ENCODE measurements at places on chromosomes 6 and 20.
A peak's percentile ranks its signal among the peaks of the same experiment; 100 is the strongest.

DNA sequence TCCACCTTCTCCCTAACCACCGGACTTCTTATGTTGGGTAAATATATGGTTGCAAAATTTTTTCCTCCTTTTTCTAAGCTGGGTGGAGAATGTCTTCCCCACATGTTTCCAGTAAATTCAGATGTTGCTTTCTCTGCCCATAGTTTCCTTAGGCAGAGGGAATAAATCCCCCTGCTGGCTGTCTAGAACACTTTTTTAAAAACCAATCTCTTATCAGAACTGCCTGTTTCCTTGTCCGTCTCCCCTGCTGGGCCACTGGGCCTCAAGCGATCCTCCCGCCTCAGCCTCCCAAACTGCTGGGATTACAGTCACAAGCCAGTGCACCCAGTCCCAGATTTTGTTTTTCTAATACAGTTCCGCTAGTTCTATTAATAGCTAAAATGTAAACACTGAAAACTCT, 9.9 kb upstream of the WFDC2 start:
- DNase-seq = no peak

- DNase-seq = no peak
Observed at GRCh38 chr20:48673507-48673906, 154.3 kb downstream of the PREX1 start.

GRCh38 chr20:63973636-63974401, 4.1 kb upstream of the ZNF512B start:
- DNase-seq = peak; percentile 66

GRCh38 chr6:48423640-48424365, 312.8 kb upstream of the PTCHD4 start:
- DNase-seq = no peak

- DNase-seq = no peak
Observed at GRCh38 chr6:21965953-21966539, 330.8 kb downstream of the PRL start.

GRCh38 chr6:93105017-93105416, 314.3 kb downstream of the EPHA7 start:
- no peak for DNase-seq

DNA sequence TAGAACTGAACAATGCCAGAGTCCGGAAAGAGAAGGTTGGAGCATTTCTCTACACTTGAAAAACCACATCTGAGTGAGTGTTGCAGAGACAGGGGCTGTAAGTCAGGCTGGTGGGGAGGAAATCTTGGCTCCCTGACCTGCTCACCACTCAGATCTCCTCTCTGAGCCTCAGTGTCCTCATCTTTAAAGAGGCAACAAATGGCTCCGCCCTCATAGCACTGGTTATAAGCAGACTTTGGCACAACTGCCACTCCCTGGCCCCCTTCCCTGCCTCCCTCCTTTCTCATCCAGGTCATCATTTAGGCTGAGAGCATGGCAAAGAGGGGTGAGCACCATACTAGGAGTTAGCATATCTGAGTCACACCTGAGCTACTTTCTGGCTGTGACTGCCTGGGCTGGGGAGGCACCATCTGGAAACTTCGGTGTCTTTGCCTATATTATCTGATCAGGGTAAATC, 10.6 kb downstream of the SIRPG start:
- no peak for DNase-seq

DNA sequence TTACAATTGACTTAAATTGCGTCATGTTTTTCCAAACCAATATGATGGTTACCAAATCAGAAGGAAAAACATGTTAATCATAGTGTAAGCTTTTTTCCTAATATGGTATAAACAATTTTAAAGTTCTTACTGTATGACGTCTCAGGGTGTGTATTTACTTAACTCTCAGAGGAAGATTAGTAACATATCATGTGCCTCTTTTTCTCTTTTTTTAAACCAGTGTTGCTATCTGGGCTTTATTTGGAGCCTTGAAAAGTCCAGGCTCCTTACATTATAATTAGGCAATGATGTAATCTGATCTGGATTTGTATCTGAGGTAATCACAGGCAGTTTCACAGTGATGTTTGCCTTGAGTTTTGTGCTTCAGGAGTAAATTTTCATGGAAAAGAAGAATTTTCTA, 20.4 kb upstream of the RAB23 start:
- no peak for DNase-seq

DNA sequence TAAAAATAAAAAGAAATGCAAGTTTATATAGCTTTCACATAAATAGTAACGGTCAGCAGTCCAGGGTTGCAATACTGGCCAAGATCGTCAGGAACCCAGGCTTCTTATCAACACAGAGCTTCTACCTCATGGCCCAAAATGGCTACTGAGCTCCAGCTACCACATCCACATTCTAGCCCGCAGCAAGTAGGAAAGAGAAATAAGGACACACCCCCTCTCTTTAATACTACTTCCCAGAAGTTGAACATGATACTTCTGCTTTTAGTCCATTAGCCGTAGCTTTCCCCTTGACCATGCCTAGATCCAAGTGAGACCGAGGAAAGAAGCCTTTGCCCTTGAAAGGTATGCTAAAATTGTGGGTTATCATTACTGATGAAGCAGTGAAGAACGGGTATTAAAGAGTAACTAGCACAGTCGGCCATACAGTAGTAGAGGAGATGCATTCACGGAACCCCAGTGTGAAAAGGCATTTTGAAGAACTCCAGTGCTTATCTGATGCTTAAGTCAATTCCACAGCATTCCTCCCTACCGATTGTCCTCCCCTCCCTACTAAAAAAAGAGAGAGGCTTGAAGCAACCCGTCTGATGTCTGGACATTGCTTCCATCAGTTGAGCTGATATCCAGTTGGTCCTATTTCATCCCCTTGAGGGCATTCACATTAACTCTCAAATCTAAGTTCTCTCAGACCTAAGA, 226.9 kb upstream of the RREB1 start:
- no peak for DNase-seq

GRCh38 chr6:147507162-147508041, 1.1 kb upstream of the SAMD5 start:
- no peak for DNase-seq

GRCh38 chr20:6081236-6081635, 27.4 kb upstream of the LRRN4 start:
- no peak for DNase-seq

- no peak for DNase-seq
Observed at GRCh38 chr6:38346291-38347079, 293.2 kb downstream of the BTBD9 start.

- DNase-seq = no peak
Observed at GRCh38 chr6:108157981-108158525, 7.8 kb upstream of the NR2E1 start.

DNA sequence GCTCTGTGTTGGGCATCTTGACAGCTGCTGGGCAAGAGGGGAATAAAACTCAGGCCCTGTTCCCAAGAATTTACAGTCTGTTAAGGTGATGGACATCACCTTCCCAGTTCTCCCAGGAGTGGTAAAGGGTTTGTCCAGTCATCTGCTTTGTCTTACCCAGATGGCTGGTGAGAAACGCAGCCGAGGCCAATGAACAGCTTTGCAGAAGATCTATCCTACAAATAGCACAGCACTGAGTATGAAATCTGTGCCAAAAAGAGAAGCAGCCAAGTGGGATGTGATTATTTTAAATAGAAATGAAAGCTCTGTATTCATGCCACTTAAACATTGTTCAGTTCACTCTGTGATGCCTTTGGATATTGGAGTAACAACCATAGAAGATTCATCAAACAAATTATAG, 132.7 kb upstream of the SLC22A16 start:
- DNase-seq = no peak

DNA sequence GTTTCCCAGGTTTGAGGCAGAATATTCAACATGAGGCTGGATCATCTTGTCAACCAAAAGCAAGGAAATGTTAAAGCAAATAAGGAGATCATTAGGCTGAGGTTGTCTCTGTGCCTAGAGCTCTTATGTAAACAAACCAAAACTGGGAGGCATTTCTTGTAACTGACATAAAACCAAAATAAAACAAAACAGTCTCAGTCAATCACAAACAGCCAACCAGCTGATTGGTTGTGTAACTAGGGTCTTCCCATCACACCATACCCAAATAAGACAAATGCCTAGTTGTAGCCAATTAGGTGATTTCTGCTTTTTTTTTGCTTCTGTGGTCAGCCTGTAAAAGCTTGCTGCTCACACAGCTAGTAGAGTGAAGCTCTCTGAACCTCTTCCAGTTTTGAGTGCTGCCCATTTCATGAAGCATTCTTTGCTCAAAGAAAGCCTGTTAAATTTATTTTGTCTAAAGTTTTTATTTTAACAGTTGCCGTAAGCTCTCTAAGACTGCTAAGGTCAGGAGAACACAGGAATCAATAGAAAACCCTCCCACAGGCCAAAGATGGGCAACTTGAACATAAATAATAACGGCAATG, 8.9 kb upstream of the FITM2 start:
- DNase-seq = no peak

- DNase-seq = no peak
Observed at GRCh38 chr20:10282979-10283456, 64.4 kb downstream of the SNAP25 start.

DNA sequence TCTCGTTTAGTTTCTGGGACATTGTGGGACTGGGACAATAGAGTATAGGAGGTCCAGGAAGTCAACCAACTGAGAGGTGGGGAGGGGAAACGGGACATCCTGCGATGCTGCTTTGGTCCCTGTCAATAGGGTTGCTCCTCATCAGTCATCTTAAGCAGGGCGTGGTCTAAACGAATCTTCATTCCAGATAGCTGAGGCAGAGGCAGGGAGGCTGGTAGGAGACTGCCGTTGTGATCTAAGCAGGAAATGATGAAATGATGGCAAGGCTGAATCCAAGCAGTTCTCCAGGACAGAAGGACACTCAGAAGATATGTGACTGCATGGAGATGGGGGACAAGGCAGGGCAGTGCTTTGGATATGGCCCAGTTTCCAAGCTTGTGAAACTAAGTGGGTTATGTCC, 953.4 kb downstream of the KIF16B start:
- no peak for DNase-seq

- no peak for DNase-seq
Observed at GRCh38 chr6:95867205-95867604, 148.6 kb upstream of the FUT9 start.

DNA sequence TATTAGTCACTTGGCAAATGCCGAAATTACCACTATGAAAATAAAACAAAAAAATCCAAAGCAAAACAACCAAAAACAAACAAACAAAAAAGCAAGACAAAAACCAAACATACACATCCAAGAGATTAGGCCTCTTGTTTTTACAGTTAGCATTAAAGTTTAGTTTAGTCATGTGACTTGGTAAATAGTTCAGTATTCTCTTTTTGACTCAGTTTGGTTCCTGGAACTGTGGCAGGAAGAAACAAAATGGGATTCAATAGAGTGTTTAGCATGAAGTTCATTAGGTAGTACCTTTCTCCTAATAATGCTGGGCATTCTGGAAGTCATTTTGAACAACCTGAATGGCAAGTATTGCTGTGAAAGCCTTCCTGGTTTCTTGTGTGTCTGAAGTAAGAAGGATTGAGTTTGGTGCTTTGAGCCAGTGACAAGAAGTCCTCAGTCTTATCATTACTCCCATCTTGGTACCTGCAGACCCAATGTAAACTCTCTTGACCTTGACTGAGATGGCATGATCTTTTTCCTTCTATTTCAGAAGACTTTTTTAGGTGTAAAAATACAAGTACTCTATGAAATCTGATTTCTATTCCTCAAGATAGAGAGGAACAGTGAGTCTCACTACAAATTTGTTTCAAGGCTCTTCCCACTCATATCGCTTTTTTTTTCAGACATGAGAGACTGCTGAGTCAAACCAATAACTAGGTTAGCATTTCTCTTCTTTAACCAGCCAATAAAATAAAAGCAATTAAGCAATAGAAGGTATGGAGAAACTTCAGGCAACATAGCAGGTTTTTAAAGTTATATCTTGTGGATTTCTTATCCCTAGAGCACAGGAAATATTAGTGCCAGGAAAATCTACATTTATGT, 223.6 kb upstream of the PREP start:
- DNase-seq = no peak

DNA sequence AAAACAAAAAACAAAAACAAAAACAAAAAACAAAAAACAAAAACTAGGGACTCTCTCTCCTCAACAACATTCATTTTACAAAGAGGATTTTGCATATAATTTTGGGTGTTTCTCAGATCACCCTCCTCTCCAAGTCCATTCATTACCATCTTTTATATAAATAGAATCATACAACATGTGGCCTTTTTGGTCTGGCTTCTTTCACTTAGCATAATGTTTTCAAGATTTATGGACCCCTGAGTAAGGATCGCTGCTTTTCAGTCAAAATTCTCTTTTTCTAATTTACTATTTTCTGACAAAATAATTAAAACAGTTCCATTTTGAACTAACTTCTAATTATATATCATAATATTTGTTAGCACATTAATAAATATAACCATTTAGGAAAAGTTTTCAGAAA, 94.8 kb downstream of the UBE3D start:
- DNase-seq = no peak

DNA sequence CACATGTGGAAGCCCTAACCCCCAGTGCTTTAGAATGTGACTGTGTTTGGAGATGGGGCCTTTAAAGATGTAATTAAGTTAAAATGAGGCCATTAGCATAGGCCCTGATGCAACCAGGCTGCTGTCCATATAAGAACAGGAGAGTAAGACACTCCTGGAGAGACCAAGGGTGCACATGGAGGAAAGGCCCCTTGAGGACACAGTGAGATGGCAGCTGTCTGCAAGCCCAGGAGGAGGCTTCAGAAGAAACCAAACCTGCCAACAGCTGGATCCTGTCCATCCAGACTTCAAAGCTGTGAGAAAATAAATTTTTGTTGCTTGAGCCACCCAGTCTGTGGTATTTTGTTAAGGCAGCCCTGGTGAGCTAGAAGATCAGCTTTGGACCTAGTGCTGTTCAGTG, 16.8 kb upstream of the SNRPB2 start:
- no peak for DNase-seq

GRCh38 chr20:12051206-12052163, 133.8 kb downstream of the BTBD3 start:
- DNase-seq = no peak

DNA sequence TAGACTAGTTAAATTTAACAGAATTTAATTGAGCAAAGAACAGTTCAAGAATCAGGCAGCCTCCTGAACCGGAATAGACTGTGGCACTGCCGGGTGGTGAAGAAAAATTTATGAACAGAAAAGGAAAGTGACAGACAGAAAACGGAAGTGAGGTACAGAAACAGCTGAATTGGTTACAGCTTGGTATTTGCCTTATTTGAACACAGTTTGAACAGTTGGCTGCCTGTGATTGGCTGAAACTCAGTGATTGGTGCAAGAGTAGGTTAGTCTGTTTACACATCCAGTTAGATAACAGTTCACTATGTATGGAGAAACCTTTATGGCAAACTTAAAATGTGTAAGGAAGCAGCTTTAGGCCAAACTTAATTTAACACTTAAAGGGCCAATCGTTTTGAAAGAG, 116.0 kb upstream of the CITED2 start:
- no peak for DNase-seq

DNA sequence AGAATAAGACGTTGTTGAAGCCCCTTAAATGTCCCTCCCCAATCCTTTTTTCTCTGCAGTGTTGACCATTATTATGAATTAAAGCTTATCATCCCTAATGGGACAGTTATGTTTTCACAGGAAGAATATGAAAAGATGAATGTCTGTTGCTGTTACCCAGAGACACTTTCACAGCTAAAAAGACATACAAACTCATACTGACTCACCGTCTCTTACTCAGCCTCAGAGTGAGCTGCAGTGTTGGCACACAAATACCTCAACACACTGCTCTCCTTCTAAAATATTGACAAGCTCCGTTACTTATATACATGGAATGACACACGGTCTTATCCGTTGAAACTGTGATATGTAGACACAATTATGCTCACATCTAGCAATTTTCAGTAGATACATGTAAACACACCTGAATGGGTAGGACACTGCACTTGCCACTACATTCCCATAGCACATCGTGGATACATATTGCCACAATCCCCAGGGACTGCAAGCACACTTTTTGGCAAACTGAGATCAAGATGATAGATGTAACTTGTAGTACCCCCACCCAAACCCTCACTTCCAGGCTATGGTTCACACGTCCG, 9.6 kb upstream of the SAPCD1 start:
- DNase-seq = no peak
